ENCODE measurements at places on chromosomes 2 and 18. TPM values are rescaled to one million over a fixed set of nuclear protein-coding genes. Genes with fewer than 3 reads are reported as not detected.

CABLES1 gene
- 3.1 TPM for total RNA-seq

- no peaks in the 10 kb centered on the region for H3K4me1 ChIP-seq
- no peak overlapping the region for H3K4me3 ChIP-seq
- H3K36me3 ChIP-seq = peaks cover 11% of the 10 kb centered on the region
- no peak overlapping the region for H3K27ac ChIP-seq
Observed at GRCh38 chr2:71647356-71647755, 194.0 kb downstream of the DYSF start.

NTSR2 gene
- total RNA-seq = not detected

DNA sequence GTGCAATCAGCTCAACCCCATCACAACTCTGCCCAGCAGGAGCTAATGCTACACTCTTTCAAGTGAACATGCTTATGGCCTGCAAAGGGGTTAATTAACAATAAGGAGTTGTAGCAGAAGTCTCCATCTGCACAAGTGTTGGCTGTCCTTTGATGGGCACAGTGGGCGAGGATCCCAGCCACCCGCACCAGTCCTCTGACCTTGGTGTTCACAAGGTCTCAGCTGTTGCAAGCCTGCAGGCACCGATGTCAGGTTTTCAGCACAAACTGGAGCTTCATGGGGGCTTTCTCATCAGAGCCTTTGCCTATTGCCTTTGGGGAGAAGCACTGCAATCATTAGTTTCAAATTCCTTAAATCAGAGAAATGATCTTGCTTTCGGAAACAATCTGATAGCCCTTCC lies 60.9 kb upstream of the TMEM178A start:
- no peaks in the 10 kb centered on the region for H3K36me3 ChIP-seq
- H3K4me1 ChIP-seq = peaks cover 17% of the 10 kb centered on the region
- no peaks in the 10 kb centered on the region for H3K27me3 ChIP-seq
- DNase-seq = no peak
- H3K27ac ChIP-seq = no peak overlapping the region

ZNF532 gene
- total RNA-seq = 71.3 TPM

DNA sequence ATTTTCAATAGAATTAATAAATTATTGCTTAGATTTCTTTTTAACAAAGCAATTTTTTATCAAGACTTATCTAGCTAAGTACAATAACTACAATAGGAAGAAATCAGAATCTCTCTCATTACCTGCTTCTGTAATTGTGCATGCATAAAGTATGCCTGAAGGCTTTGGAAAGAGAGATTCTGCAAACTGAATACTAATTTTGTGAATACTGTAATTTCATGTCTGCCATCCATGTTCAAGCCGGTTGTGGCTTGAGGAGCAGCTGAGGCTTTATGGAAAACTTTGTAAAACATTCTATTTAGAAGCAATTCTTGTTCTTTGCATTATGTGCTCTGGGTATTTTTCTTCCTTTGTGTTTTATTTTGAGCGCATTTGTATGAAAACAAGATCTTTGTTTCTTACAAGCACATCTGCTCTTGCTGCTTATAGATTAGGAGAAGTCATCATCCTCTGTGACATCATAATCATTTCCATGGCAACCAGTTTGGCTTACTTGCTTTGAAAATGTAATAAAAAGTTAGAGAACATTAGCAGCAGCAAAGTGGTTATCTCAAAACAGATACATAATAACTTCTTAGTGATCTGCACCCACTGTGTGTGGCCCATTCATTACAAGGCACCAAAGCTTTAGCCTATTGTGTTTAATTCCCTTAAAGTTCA lies 16.0 kb upstream of the IKZF2 start:
- H3K36me3 ChIP-seq = no peaks in the 10 kb centered on the region
- H3K27ac ChIP-seq = no peak overlapping the region
- H3K4me1 ChIP-seq = no peaks in the 10 kb centered on the region
- no peak for DNase-seq
- no peaks in the 10 kb centered on the region for H3K27me3 ChIP-seq

DNA sequence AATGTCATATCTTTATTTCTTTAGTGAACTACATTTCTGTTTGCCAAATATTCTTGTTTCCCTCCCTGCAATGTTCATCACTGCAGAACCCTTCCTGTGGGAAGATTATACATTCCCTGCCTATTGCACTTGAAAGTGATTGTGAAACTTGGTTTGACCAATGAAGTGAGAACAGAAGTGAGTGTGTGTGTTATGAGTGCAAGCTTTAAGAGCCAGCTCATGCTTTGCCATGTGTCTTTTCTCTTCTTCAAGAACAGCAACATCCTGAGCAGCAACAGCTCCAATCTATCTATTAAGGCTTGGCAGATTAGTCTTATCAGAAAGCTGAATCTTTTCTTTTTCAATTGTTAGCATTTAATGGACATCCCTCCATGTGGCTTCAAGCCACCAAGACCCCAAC lies 42.0 kb upstream of the UBE2E3 start:
- no peak for DNase-seq
- H3K36me3 ChIP-seq = no peaks in the 10 kb centered on the region
- no peak overlapping the region for H3K4me3 ChIP-seq

DNA sequence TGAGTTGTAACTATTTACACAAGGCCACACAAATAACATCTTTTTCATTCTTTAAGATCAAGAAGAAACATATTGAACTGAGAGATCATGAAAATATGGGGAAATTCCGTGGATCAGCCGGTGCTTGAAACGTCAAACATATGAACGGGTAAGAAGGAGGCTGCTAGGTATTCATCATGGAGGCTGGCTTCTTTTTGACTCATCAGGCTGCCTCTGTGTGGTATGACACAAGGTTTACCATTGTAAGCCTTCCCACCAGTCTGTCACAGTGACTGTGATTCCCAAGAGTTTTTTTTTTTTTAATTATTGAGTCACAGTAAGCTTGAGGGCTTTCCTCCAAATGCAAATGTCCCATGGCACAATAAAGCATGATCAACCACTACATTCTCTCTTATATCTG lies 506.9 kb downstream of the BCL11A start:
- H3K36me3 ChIP-seq = no peaks in the 10 kb centered on the region
- no peak for DNase-seq
- H3K4me3 ChIP-seq = no peak overlapping the region
- peaks cover 13% of the 10 kb centered on the region for H3K4me1 ChIP-seq
- no peaks in the 10 kb centered on the region for H3K27me3 ChIP-seq
- no peak overlapping the region for H3K27ac ChIP-seq

- DNase-seq = no peak
- no peak overlapping the region for H3K27ac ChIP-seq
- H3K4me3 ChIP-seq = no peak overlapping the region
- no peaks in the 10 kb centered on the region for H3K36me3 ChIP-seq
- H3K4me1 ChIP-seq = no peaks in the 10 kb centered on the region
Observed at GRCh38 chr18:6211174-6211504, 203.6 kb downstream of the L3MBTL4 start.

- no peaks in the 10 kb centered on the region for H3K27me3 ChIP-seq
- DNase-seq = peak; percentile 44
- H3K4me1 ChIP-seq = peaks cover 3% of the 10 kb centered on the region
- no peak overlapping the region for H3K27ac ChIP-seq
- H3K4me3 ChIP-seq = no peak overlapping the region
- no peaks in the 10 kb centered on the region for H3K36me3 ChIP-seq
Observed at GRCh38 chr18:50469380-50469781, 90.5 kb upstream of the MAPK4 start.

CGREF1 gene
- total RNA-seq = 0.82 TPM

GRCh38 chr2:30684516-30684915 lies 122.7 kb downstream of the CAPN13 start:
- peaks cover 15% of the 10 kb centered on the region for H3K4me1 ChIP-seq
- H3K4me3 ChIP-seq = no peak overlapping the region
- DNase-seq = no peak
- no peaks in the 10 kb centered on the region for H3K27me3 ChIP-seq
- H3K36me3 ChIP-seq = no peaks in the 10 kb centered on the region
